HS-5 (cell line): ENCODE measurements at places on chromosomes 1 and 21.

DNA sequence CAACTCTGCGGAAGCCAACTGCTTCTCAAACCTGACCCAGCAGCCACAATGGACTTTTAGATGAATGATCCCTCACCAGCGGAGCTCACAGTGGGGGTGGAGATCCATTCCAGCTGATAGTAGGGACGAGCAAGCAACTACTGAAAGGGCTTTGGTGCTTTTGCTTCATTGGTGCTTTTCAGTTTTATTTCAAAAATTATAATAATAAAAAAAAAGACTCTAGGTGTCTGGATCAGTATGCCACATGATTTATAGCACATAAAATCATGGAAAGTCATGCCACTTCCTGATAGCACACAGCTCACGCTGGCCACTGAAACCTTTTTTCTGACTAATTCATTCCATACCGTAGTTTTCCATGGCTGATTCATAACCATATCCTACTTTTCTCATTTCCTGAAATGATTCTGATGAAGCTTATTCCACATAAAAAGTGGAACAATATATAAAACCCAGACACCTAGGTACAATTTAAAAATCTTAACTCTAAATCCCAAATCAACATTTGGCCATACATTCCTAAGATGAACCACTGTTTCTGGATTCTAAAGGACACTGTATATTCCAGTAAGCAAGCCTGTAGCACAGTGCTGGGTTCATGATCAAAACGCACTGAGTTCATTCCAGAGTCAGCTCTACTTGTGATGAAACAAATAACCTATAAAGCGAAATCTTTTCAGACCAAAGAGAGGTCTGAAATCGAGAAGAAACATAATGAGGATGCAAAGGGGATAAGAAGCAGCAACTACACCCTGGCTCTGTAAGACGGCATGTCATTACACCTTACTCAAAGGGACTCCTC, 41.3 kb upstream of the KCNE1 start:
- DNase-seq: peak; percentile 89

- DNase-seq: no peak
These were observed at the start of gene SPRTN for GRCh38 chr1:231338270-231339128. Gene SPRTN (plus strand): TSS chr1:231338293. CDS start chr1:231338384, 91 bp downstream.

- no peak for DNase-seq
These were observed 5.4 kb upstream of the TNFRSF25 start for GRCh38 chr1:6471086-6471969.

GRCh38 chr1:3672231-3672970, 20.1 kb downstream of the TP73 start:
- no peak for DNase-seq

DNA sequence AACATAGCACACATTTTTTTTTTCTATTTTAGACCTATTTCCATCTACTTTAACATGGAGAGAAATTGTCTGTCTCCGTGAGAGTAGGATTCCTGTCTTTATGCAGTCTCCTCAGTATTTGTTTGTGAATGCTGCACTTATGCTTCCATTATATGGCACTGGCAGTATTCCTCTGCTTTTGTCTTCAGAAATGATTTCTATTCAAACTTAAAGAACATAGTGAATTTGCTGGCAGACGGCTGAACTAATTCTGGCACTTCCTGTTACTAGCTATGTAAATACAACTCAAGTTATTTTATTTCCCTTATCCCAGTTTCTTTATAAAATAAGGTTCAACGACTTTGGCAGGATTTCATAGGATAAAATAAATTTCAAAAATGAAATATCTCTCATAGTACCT, 45.3 kb downstream of the KCTD3 start:
- no peak for DNase-seq

DNA sequence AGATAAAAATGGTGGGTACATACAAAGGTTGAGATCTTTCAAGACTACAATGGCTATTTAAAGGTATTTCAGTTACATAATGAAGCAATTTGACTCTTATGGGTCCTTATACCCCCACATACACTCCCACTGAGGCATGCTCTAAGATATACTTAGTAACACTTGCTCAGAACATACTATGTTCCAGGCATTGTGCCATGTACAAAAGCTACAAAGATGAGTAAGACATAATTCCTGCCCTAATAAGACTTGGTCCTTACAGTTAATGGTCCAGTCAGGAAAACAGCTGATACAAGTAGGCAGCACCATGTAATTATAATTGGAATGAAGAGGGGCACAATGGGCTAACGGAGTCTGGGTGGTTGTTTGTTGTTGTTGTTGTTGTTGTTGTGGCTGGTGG, 166.7 kb upstream of the BEND5 start:
- DNase-seq: no peak

GRCh38 chr1:221783437-221783836, 41.5 kb upstream of the DUSP10 start:
- DNase-seq: no peak

DNA sequence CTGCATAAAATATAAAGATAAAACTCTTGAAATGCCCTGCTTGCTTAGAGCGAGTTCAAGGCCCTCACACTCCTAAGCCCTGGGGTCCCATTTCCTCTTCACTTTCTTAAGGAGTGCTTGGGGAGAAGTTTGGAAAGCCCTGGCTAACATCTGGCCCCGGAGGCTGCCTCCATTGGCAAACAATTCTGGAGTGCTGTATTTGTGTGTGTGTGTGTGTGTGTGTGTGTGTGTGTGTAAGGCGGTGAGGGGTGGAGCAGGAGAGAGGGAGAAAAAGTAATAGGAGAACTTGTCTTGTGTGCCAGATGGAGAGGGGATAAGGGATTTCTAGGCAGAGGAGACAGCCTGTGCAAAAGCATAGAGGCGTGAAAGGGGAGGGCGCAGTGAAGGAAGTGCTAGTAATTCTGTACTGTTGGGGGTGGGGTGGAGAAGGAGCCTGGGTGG, 578 bp upstream of the TRIM62 start:
- no peak for DNase-seq

DNA sequence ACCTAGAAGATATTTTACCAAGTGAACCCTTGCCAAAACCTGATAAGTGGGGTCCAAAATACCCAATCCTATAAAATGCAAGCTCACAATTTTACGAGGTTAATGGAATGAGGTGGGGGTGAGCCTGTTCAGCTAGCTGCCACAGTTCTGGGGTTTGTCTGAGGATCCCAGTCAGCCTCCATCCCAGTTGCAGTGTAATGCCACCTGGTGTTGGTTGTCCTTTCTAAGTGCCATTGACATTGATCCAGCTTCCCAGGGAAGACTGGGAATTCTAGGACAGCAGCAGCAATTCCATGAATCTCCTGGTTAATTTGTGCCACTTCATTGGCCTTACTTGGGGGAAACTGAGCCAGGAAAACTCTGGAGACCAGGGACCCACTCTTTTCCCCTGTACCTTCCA, 298.3 kb downstream of the RWDD3 start:
- DNase-seq: no peak

- DNase-seq: no peak
These were observed 67.4 kb downstream of the KCNJ6 start for GRCh38 chr21:37848721-37849490.

DNA sequence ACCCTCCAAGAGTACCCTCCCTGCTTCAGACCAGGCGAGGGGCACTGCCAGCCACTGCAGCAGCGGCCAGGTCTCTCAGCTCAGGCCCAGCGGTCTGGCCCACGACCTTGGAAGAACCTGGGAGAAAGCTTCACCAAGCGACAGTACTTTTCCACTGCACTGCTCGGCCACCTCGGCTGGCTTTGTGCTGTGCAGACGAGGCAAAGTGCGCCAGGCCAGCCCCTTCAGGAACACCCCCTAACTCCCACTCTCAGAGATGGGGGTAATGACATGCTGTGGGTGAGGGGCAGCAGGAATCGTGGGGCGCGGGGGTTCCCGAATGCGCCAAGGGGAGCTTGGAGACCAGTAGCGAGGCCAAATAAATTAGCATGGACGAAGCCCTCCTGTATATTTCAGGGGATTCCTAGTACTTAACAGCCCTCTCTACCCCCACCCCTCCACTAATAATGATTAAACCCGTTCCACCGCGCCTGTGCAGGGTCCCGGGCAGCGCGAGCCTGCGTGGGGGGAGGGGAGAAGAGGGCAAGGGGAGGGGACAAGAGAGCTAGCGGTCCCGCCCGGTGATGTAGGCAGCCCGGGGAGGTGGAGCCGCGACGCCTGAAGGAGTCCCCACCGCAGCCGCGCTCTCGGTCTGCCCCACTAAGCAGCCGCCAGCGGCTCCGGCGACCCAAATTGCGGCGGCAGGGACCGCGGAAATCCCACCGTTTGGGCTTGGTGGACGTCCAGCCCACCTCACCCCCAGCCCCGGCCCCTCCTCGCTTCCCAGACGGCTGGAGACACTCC, at the start of gene FAM43B:
Gene FAM43B, plus strand, starts transcription at position 629 of the 783 bp plus-strand sequence. CDS start 401 bp downstream, outside the sequence.
- no peak for DNase-seq

- DNase-seq: peak; percentile 90
These were observed 92.5 kb downstream of the CDC42BPA start for GRCh38 chr1:227225715-227226346.

GRCh38 chr1:41539418-41539805, 54.9 kb upstream of the EDN2 start:
- DNase-seq: no peak

GRCh38 chr21:37045556-37045955, 27.3 kb downstream of the PIGP start:
- no peak for DNase-seq

DNA sequence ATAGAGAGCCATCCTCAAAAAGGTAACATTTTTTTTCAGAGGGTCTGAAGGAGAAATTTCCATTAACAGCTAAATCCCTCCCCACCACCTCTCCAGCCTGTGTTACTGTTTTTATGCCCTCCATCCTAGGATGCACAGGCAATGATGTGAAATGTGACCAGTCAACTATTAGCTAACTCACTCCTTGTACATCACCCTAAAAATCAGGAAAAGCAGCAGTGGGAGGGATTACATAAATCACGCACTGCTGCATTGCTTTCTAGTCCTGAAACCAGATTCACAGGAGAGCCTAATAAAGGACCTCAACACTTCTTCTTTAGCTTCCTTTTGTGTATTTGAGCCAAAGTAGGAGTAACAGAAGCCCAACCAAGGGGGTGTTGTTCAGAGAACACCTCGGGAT, 66.3 kb downstream of the LMO4 start:
- DNase-seq: no peak

- DNase-seq: no peak
These were observed 516.6 kb downstream of the SMYD3 start for GRCh38 chr1:245990315-245991022.

DNA sequence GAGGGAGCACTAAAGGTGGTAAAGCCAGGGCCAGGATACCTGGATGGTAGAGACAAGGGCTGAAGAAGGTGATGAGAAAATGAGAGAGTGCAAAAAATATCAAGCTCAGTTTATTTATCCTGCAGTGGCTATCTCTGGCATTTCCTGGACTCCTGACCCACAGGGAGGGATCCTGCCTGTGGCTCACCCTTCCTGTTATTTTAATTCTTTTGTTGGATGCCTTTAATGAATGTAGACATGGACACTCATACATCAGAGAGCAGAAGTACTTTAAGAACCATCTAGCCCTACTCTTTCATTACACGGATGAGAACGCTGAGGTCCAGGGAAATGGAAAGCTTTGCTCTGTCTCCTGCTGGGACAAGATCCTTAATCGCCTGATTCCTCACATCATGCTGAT, 20.6 kb downstream of the JUN start:
- DNase-seq: peak; percentile 68

- no peak for DNase-seq
These were observed 19.7 kb downstream of the BRINP2 start for GRCh38 chr1:177190308-177190970.

DNA sequence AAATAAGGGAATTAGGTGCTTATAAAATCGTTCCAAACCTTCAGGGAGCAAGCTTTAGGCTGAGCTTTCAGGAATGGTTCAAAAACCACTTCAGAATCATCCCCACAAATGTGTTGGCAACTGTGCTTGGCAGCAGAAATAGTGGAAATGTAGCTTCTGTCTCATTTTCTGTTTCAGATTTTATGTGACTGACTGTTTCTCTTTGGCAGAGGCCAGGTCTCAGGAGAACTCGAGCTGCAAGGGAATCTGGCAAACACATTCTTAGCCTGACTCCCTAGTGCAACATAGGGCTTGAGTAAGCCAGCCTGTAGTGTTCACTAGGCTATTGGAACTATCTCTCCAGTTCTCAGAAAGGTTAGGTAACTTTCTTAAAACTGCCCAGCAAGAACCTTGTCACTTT, 128.6 kb downstream of the PLA2G4A start:
- no peak for DNase-seq

GRCh38 chr1:1270813-1271212, 2.8 kb downstream of the UBE2J2 start:
- no peak for DNase-seq

GRCh38 chr1:12587981-12588640, 29.9 kb downstream of the DHRS3 start:
- no peak for DNase-seq

GRCh38 chr1:173126421-173126820, 75.7 kb upstream of the TNFSF18 start:
- no peak for DNase-seq

- no peak for DNase-seq
These were observed 259.6 kb upstream of the PLD5 start for GRCh38 chr1:242784084-242784483.

DNA sequence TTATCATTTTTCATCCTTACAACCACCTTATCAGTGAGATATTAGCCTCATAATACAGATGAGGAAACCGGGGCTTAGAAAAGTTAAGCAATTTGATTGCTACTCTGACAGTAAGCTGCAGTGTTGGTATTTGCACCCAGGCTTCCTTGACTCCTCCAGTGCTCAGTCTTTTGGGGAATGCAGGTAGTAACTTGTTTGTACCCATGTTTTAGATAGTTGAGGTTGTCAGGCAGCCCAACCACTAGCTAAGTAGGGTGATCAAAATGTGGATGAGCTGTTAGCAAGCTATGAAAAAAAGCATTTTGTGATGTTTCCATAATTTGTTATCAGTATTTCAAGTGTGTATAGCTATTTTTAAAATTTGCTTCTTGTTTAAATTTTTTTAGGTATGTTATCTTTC, 80.8 kb downstream of the SASS6 start:
- no peak for DNase-seq

DNA sequence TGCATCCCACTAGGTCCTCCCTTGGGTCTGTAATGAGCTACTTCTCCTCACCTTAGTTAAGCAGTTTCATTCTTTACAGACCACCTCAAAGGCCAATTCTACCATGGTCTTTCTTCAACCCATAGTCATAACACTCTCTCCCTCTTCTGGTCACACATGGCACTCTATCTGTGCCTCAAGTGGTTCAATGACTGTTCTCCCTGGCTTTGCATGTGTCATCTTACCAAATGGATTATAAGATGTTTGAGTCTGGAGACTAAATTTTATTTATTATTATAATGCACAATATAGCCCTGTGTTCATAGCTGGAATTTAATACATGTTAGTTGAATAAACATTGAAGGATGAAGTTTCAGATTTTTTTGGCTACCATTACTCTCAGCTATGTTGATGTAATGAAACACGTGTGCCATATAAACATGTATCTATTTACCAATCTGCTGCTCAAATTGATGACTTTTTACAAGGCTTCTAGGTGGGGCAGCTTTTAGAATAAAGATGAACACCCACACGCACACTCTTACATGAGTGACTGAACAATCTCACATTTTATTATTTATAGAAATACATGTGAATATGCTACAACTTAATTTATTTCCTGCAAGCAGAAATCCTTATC, 102.1 kb downstream of the RUNX1 start:
- DNase-seq: no peak

GRCh38 chr1:11550664-11551283, 71.8 kb downstream of the DISP3 start:
- DNase-seq: no peak
